ENCODE measurements at places on chromosomes 3 and 15.

- no peak for DNase-seq
These were observed 16.9 kb downstream of the FXR1 start for GRCh38 chr3:180929376-180929775.

DNA sequence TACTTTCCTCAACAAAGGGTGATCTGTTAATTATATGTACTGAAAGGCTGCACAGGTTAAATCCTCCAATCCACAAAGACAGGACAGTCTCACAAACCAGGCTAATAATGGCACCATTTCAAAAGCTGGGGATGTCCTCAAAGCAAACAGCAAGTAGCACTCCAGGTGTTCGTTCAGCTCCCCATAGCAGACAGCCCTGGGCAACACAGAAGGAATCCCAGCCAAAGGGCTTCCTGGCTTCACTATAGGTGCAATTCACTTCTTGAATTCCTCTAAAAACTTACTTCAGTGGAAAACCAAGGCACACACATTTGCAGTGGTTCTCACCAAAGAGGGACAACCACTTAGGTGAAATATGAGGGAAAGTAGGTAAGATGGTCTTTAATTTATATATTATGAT lies 166.7 kb downstream of the CTNNB1 start:
- no peak for DNase-seq

- DNase-seq, result no peak
These were observed 12.3 kb upstream of the DNAH1 start for GRCh38 chr3:52303811-52304210.

- DNase-seq, result peak; percentile 68
These were observed 163.3 kb downstream of the AKAP13 start for GRCh38 chr15:85543741-85544155.

DNA sequence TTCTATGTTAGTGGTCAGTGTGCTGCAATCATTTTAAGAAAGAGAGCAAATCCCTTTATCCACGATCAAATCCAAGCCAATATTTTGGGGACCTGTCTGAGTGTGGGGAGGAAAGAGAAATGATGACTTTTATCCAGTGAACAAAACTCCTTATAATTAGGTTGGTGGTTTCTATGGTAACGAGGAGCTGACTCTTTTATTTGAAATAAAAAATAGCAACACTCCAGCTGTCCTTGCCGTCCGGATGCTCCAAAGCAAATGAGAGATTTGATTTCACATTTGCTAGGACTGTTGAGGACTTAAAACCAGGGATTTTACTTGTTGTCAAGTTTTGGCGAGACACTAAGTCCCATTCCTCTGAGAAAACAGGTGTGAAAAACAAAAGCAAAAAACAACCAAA lies 154.0 kb upstream of the PRICKLE2 start:
- DNase-seq, result no peak

- no peak for DNase-seq
These were observed 417.4 kb upstream of the NAALADL2 start for GRCh38 chr3:174441588-174442301.

GRCh38 chr3:14224895-14225294 lies 46.3 kb downstream of the LSM3 start:
- no peak for DNase-seq

GRCh38 chr3:124781476-124782376 lies 51.5 kb downstream of the UMPS start:
- no peak for DNase-seq

GRCh38 chr15:47194718-47195117 lies 522.6 kb upstream of the SEMA6D start:
- no peak for DNase-seq

GRCh38 chr3:15924914-15925313 lies 127.1 kb upstream of the ANKRD28 start:
- DNase-seq, result no peak

- DNase-seq, result no peak
These were observed 198.1 kb downstream of the NEK10 start for GRCh38 chr3:27171113-27171512.

DNA sequence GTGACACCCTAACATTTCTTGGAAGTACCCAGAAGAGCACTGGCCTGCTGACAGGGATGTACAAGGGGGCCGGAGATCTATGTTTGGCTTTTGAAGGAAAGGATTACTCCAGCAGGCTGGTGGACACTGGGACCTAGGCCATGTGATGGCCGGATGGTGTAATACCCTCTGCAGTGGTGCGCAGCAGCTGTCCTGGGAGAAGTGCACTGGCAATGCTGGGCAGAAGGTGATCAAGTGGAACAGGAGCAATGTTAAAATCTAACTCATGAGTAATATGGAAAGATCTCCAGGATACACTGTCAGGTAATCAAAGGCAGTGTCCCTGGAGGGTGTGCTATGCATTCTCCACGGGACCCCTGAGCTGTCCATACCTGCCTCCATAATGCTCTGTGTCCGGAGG lies 71.2 kb upstream of the POMGNT2 start:
- DNase-seq, result no peak

DNA sequence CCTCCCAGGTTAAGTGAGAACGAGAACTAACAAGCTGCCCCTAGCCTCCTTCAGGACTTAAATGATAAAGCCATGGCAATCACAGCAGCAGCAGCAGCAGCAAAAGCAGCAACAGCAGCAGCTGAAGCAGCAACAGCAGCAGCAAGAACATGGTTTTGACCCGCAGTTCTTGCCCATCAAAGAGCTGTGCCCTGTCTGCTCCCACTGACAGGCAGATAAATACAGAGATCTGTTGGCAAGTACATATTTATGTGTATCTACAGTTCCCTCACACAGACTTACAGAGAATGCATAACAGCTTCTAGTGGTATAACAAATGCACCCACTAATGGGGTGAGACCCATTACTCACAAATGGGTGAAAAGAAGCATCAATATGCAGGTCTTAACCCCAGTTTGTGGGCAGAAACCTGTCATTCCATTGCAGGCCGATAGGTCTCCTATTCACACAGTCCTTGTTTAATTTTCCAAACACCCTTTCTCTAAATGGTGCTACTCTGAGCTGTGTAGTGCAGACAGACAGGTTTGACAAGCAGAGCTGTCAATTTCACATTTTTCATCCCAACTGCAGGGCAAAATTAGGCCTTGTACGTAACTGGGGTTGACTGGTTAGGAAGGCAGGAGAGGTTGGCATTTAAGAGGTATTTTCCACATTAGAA lies 316.3 kb downstream of the TIGIT start:
- DNase-seq, result no peak

- no peak for DNase-seq
These were observed 43.8 kb downstream of the NEK10 start for GRCh38 chr3:27325419-27325818.

GRCh38 chr3:80643421-80643820 lies 875.6 kb upstream of the ROBO1 start:
- DNase-seq, result no peak

DNA sequence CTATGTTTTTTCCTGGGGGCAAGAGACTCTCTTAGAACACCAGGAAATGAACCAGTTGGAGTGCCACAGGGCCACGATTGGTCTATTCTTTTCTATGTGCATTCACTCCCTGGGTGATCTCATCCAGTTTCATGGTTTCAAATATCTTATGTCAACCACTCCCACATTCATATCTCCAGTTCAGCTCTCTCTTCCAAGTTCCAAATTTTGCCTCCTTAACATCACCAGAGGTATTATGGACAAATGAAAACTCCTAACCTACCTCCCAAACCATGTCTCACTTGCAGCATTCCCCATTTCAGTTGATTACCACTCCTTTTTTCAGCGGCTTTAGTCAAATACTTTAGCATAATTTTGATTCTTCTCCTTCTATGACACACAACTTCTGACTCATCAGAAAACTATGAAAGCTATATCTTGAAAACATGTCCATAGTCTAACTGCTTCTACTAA lies 203.1 kb upstream of the SEMA6D start:
- no peak for DNase-seq

GRCh38 chr3:123152687-123153086 lies 49.1 kb upstream of the SEC22A start:
- DNase-seq, result no peak

DNA sequence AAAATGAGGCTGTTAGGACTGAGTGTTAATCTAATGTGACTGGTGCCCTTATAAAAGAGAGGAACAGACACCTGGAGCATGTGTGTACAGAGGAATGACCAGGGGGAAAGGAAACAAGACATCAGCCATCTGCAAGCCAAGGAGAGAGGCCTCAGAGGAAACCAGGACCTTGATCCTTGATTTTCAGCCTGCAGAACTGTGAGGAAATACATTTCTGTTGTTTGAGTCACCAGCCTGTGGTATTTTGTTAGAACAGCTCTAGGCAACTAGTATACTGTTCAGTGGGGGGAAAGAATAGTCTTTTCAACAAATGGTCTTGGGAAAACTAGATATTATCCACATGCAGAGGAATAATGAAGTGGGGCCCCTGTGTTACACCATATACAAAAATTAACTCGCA lies 80.6 kb downstream of the CCR1 start:
- no peak for DNase-seq

DNA sequence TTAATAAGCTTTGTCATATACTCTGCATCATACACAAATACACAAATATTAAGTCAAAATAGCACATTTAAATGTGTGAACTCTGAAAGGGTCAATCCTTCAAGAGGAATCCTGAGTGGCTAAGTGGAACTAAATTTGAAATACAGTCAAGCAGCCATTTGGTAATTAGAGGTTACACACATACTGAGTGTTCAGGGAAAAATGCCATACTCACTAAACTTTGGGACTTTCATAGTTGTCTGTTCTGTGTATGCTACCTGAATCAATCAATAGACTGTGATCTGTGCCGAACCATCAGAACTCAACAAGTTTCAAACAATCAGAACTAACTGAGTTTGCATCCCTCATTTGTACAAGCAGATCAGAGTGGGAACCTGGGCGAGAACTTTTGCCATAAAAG lies 15.3 kb downstream of the ANKRD28 start:
- no peak for DNase-seq

DNA sequence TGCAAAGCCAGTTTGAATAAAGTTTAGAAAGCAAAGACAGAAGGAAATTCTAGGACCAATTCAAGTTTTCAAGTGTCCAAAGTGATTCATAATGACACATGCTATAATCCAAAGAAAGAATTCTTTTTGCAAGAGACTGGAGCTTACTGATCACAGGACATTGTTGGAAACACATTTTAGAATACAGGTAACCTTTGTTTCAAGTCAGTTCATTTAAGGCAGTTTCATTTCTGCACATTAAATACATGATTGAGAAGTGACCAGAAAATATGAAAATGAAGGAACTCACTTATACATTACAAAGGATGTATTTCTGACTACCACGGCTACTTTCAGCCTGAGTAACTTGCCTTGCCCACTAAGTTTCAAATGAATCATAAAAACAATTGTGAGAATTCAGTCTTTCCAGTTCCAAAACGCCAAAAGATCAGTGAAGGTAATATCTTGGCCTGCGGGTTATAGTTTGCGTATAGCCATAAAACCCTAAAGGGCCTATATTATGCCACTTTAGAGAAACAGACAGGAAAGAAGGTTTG lies 48.7 kb downstream of the PRICKLE2 start:
- DNase-seq, result no peak

GRCh38 chr3:23805633-23806533 lies at the start of gene UBE2E1:
TSS of gene UBE2E1 (plus strand) at chr3:23805955. CDS start at chr3:23807270, 1,315 bp downstream.
- DNase-seq, result peak; percentile 92

DNA sequence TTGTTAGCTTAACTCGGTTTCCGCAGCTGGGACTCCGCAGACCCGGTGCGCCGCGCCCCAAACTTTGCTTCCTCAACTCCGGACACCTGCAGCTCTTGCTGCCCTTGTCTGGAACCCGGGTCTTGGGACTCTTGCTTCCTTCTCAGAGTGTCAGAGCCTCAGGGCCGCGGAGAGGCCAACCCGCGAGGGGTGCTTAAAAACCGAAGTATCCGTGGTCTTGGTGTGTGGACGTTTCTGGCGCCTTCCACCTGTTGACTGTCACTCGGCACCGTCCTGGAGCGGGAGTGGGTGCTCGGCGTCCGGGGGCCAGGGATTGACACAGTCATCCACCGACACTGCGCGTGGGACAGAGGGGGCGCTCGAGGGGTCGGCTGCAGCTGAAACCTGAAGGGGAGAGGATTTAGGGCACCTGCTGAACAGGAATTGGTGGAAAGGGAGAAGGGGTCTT lies 386 bp downstream of the SQOR start:
- DNase-seq, result peak; percentile 86

- no peak for DNase-seq
These were observed 8.4 kb upstream of the CNTN4 start for GRCh38 chr3:2090095-2090911.

DNA sequence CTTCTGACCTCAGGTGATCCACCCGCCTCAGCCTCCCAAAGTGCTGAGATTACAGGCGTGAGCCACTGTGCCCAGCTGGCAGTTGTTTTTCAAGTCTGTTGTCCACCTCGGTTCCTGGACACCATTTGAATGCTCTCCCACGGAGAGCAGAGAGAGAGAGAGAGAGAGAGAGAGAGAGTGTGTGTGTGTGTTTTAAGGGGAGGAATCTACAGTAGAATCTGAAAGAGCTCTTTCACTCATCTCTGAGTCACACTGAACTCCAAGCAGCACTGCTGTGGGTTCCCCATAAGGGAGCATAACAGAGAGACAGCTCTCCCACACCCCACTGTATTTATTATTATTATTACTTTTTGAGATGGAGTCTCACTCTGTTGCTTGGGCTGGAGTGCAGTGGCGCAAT lies 156.6 kb downstream of the RPLP1 start:
- DNase-seq, result no peak

- no peak for DNase-seq
These were observed 231.1 kb upstream of the GADL1 start for GRCh38 chr3:31125413-31126020.

GRCh38 chr15:64163659-64164362 lies 989 bp upstream of the PPIB start:
- DNase-seq, result peak; percentile 33

DNA sequence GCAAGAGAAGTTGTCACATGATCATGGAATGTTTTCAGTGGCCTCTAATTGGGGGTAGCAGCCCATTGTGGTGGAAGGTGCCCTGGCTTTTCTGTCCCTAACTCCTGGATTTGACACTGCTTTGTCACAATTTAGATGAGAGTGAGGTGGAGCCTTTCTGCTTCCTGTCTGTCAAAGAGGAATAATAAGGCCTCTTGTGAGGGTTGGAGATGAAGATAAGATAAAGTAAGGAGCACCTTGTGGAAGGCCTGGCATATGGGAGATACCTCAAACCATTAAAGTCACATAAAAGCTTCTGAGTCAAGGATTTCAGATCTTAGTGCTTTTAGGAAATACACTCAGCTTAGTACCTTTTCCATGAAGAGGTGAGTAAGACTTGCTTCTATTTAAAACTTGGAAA lies 172.6 kb upstream of the FAM3D start:
- no peak for DNase-seq

GRCh38 chr3:54733106-54734006 lies 194.5 kb downstream of the LRTM1 start:
- DNase-seq, result no peak

DNA sequence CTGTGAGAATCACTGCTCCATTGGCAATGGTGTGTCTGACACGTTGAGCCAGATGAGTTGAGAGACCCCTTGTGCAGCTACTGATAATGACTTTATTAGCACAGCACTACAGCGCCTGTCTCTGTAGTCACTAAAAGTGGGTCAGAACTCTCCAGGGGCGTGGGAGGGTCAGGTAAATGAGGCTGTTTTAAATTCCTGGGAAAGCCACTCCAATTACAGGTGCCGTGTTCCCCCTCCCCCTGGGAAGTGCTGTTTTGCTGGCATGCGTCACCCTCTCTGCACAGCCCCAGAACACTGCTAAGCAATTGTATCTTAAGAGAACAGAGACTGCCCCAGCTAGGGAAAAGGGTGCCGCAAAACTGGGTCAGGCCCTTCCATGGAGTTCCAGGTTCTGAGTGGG lies 21.5 kb upstream of the CPNE9 start:
- DNase-seq, result no peak

GRCh38 chr3:81871358-81872155 lies 110.1 kb upstream of the GBE1 start:
- no peak for DNase-seq

- no peak for DNase-seq
These were observed 101.6 kb downstream of the MAGI1 start for GRCh38 chr3:65936908-65937638.

GRCh38 chr15:80769829-80770705 lies 9.1 kb upstream of the CEMIP start:
- DNase-seq, result no peak

Measured in right cardiac atrium (tissue), 5 donors.